HEK293T (cell line): ENCODE measurements at places on chromosomes 1 and 21.

- DNase-seq = no peak
Observed at GRCh38 chr1:211327346-211327921, 801 bp downstream of the TRAF5 start.

GRCh38 chr1:178362747-178363146 is 134.0 kb downstream of the CLEC20A start:
- DNase-seq = no peak

DNA sequence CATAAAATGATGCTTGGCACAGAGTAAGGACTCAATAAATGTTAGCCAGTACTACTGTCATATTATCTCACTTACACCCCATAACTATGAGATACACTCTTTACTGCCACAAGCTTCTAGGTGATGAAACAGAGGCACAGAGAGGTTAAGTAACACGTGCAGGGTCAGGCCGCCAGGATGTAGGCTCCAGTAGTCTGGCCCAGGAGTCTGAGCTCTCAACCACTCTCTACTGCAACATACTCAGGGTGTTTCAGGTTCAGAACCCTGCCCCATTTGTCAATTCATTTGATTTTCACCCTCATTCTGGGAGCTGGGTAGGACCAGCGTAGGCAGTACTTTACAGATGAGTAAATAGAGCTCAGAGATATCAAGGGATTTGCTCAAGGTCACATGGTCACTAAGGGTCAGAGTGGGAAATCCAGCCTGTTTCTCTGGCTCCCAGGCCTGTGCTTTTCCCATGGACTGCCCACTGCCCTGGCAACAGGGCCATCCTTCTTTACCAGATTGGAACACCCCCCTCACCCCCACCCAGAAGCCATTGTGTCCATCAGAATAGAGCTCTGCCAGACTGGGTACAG is 21.2 kb downstream of the IQGAP3 start:
- DNase-seq = no peak

- peak; percentile 67 for DNase-seq
Observed at GRCh38 chr1:95084317-95085176, 11.8 kb upstream of the ALG14 start.

- DNase-seq = no peak
Observed at GRCh38 chr1:62875676-62876075, 91.7 kb downstream of the ATG4C start.

- no peak for DNase-seq
Observed at GRCh38 chr1:51519865-51520699, 1.0 kb upstream of the EPS15 start.

DNA sequence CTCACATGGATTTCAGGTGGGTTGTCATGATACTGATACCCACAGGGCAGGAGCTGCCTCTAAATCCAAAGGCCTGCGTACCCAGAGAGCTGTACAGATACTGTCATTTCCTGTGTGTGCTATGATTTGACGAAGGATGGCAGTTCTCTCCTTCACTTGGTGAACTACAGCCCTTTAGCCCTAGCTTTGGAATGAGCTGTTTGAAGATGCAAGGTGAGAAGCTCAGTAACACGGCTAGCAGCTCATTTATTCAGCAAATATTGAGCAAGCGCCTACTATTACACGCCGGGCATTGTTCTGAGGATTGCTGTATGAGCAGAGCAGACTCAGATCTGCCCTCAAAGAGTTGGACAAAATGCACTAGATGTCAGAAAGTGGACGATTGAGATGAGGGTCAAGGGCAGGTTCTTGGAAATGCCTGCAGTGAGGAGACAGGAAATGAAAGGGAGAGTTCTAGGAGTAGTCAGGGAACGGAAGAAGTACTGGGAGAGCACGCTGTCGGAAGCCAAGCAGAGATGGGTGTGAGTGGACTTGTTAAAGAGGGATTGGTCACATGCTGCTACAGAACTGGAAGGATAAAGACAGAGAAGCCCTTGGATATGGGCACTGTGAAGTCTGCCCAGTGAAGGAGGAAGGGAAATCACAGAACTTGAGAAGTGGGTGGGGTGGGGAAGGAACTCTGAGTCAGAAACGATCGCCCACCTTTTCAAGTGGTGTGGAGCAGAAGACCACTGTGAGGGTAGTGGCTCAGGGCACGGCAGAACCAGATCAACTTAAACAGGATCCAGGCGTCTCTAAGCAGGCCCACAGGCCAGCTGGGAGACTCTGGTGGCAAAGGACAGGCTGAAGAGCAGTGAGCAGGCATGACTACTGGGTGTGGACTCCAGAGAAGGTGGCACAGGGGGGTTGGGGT is 7.1 kb downstream of the PTGFRN start:
- DNase-seq = no peak
